ENCODE measurements at places on chromosomes 11 and 22.
A peak's percentile ranks its signal among the peaks of the same experiment; 100 is the strongest.

DNA sequence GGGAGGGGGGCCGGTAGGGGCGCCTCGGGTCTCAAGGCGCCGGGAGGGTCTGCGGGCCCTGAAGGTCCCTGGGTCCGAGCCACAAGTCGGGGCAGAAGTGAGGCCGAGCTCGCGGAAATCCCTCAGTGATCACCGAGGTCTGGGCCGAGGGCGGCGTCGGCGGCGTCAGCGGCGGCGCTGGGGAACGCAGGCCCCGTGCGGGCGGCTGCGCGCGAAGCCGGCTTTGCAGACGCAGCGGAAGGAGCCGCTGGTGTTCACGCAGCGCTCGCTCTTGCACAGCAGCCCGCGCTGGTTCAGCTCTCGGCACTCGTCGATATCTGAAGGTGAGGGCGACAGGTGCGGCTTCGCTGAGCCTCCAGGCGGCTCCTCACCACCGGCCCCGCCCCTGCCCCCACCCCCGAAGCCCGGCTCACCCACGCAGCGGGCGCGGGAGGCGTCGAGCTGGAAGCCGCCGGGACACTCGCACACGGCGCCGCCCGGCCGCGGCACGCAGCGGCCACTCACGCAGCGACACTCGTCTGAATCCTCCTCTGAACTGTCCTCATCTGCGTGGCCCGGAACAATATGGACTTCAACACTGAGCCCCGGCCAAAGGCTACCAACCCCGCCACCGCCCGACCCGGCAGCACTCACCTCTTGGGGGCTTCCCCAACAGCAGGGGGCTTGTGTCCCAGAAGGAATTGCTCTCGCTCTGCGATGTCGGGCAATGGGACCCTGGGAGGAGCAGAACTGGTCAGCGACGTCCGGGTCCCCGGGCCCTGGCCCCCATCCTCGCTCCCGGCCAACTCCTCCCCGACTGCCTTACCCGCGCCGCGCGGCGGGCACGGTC is 14.2 kb downstream of the SCYL1 start:
- DNase-seq, result peak; percentile 38

DNA sequence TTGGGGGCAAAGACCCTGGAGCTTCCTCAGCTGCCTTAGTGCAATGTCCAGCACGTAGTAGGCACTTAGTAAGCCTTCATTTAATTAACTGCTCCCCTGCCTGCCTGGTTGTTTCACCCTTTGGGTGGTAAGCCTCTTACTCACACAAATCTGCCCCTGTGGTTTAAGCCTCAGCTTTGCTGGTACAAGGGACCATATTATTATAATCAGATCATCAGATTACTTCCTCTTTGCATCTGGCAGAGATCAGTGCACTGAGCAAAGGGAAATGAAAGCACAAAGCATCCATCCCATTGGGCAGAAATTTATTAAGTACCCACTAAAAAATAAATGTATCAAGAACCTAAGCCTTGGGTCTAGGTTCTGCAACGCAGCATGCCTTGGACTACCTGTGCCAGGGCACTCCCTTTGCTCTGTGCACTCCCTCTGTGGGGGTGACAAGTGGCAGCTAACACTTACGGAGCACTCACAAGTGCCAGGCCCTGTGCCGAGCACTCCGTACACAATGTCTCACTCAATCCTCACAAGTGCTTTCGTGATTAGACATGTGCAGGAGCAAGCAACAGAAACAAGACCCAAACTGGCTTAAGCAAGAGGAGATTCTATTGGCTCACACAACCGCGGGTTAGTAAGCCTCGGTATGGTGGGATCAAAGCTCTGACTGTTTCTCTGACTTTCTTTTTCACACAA is 34.9 kb upstream of the DAGLA start:
- DNase-seq, result no peak

GRCh38 chr22:30296833-30297232 is 7.5 kb upstream of the CASTOR1 start:
- no peak for DNase-seq

DNA sequence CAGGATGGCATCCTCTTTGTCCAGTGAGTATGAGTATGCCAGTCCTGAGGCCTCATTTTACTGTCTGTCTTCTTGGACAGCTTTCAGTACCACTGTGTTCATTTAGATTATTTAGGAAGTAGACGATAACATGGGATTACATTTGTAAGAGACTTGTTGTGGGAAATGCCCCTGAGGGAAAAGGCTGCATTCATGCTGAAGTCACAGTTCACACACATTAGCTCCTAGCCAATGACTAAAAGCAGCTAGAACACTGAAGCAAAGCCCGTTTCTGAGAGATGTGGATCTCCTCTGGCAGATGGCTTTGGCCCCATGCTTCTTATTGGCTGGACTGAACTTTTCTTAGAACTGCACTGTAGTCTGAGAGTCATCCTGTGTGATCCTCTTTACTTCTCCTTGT is 242.4 kb downstream of the FAM76B start:
- no peak for DNase-seq

DNA sequence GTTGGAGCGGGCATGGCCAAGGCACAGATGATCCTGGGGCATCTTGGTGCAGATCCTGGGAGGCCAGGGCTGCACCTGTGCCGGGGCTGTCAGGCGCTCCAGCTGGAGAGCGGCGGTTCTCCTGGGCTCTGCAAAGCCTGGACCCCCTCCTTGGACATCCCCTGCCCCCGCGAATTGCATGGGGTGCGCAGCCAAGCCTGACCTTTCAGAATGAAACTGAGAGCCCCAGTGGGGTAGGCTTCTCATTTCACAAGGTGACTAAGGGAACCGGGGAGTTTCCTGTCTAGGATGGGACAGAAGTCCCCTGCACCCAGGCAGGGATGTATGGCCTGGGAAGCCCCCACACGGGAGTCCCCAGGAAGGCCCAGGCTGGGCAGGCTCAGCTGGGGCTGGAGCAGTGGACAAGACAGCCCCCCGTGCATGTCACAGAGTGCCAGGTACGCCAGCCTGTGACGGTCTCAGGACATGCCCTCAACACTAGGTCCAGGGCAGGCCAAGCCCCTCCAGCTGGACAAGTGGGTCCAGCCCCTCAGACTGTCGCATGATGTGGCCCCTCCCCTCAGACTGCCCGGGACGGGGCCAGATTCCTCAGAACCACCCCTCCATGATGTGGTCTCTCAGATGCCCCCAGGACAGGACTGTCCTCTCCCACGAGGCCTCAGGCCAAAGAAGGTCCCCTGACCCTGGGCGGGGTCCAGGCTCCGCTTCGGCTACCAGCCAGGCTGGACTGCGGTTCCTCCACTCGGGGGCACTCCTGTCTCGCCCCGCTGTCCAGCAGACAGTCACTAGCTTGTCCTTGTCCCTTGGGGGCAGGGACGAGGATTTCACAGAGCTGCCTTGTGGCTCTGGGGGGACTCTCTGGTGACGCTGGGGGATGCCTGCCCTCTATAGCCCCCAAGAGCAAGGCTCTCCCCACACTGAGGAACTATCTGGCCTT is 2.3 kb downstream of the LSP1 start:
- DNase-seq, result no peak

DNA sequence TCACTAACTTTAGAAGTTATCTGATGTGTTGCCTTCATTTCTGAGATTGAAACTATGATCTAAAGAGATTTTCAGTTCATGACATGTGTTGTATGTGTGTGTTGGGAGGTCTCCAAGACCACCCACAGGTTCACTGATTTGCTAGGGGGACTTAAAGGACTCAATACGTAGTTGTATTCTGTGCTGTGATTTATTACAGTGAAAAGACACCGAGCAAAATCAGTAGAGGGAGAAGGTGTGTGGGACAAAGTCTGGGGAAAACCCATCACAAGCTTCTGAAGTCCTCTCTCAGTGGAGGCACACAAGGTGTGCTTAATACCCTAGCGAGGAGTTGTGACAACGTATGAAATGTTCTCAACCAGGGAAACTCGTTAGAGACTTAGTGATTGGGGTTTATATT is 35.6 kb downstream of the RNF169 start:
- no peak for DNase-seq

Measured in CD4-positive, alpha-beta memory T cell (primary cell).